ENCODE measurements at places on chromosomes 1 and 21. TPM values are rescaled to one million over a fixed set of nuclear protein-coding genes. Genes with fewer than 3 reads are reported as not detected.

DNA sequence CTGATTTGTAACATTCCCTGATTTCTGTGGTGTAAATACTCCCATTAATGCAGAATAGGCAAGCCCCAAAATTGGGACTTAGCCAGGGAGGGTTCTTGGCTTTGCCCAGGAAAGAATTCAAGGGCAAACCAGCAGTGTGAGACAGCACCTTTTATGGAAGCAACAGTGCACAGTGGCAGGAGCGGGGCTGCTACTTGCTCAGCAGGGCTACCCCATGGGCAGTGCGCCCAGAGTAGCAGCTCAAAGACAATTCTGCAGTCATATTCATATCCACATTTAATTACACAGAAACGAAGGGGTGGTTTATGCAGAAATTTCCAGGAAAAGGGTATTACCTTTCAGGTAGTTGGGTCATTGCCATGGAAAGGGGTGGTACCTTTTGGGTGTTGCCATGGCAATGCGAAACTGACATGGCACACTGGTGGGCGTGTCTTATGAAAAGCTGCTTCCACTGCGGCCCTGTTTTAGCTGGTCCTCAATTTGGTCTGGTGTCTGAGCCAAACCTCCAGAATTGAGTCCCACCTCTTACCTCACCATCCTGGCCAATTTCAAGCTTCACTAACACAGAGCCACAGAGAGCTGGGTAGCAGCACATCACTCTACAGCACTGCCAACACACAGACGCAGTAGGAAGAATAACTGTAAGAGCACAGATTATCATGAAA is 35.9 kb downstream of the FHAD1 start:
- no peaks in the 10 kb centered on the region for H3K4me1 ChIP-seq
- H3K4me3 ChIP-seq: no peak overlapping the region
- no peak for DNase-seq
- no peaks in the 10 kb centered on the region for H3K27me3 ChIP-seq
- no peak overlapping the region for H3K27ac ChIP-seq

DNA sequence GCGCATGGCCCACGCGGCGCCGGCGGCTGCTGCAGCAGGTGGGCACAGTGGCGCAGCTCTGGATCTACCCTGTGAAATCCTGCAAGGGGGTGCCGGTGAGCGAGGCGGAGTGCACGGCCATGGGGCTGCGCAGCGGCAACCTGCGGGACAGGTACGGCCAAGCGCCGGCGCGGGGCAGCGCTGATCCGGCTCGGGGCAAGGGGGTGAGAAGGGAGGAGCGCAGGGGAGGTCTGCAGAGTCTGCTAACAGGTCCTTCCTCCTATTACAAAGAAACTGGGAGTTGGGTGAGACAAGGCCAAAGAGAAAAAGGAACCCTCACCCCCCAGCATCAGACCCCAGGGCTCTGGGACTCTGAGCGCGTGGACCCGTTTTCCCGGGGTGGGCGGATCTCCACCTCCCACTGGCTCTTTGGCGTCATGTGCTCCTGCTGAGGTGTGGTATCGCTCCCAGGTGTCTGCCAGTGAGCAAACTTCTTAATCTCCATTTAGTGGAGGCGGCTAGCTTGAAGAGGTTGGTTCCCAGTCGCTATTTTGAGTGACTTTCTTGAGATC is 431 bp downstream of the MTARC1 start:
- H3K27me3 ChIP-seq: no peaks in the 10 kb centered on the region
- peak overlapping the region; percentile 80 for H3K27ac ChIP-seq
- H3K4me3 ChIP-seq: peak overlapping the region; percentile 66
- DNase-seq: peak; percentile 51
- H3K4me1 ChIP-seq: peaks cover 11% of the 10 kb centered on the region
- no peaks in the 10 kb centered on the region for H3K36me3 ChIP-seq

- H3K27ac ChIP-seq: no peak overlapping the region
- DNase-seq: no peak
- no peaks in the 10 kb centered on the region for H3K27me3 ChIP-seq
- no peaks in the 10 kb centered on the region for H3K4me1 ChIP-seq
Observed at GRCh38 chr1:198629610-198630009, 9.2 kb upstream of the PTPRC start.

DNA sequence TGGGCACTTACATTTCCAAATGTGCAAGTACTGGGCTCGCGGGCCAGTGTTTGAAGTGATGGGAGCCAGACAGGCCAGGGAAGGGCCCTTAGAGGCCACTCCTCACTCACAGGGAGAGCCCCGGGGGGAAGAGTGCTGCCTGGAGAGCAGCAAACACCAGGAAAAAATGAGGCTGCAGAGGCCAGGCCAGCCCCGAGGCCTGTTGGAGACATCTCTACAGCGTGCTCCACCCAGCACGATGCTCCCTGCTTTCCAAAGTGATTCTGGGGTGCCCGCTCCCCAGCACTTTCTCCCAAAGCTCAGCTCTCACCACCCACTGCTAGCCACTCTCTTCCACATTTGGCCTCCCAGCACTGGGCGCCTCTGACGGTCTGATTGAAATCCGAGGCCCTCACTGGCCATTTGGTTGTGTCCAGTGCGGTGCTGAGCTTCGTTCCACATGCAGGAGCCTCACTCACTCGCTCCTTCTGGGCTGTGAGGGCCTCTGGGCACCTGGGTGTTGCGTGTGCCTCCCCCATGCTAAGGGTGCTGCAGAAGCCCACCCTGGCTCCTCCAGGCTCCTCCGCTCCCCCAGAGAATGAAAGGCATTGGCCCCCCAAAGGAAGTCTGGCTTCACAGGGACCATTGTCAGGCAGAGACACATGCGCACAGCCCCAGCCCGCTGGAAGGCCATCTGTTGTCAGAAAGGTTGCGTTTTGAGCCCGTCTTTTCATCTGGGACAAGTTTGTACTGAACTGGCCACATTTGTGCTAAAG is 385.4 kb upstream of the VAMP3 start:
- H3K36me3 ChIP-seq: no peaks in the 10 kb centered on the region
- no peak overlapping the region for H3K4me3 ChIP-seq
- H3K27me3 ChIP-seq: no peaks in the 10 kb centered on the region

DNA sequence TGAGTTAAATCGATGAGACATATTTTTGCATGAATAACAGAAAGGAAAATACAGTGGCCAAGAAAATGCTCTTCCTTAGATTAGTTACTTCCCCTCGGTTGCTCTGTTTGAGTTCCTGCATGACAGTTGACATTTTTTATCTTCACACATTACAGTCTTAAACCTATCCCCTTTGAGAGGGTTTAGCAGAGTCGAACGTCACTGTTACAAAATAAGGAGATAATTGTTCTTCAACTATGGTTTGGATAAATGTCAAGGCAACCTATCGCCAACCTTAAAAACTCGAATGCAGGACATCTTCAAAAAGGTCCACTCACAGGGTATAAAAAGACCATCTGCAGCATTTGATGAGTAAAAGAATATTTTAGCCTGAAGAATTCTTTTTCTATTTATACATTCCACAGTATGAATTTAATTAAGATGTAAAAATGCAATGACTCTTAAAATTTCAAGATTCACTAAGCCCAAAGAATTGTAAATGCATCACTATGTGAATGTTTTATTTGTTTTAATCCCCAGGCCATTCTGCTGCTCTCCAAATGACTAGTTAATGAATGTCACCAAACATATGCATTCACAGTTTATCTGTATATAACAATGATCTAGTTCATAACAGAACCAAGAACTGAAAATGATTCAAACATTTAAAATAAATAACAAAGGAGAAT is 68.9 kb upstream of the COL11A1 start:
- DNase-seq: no peak
- H3K27ac ChIP-seq: no peak overlapping the region
- H3K36me3 ChIP-seq: no peaks in the 10 kb centered on the region
- no peaks in the 10 kb centered on the region for H3K27me3 ChIP-seq

DNA sequence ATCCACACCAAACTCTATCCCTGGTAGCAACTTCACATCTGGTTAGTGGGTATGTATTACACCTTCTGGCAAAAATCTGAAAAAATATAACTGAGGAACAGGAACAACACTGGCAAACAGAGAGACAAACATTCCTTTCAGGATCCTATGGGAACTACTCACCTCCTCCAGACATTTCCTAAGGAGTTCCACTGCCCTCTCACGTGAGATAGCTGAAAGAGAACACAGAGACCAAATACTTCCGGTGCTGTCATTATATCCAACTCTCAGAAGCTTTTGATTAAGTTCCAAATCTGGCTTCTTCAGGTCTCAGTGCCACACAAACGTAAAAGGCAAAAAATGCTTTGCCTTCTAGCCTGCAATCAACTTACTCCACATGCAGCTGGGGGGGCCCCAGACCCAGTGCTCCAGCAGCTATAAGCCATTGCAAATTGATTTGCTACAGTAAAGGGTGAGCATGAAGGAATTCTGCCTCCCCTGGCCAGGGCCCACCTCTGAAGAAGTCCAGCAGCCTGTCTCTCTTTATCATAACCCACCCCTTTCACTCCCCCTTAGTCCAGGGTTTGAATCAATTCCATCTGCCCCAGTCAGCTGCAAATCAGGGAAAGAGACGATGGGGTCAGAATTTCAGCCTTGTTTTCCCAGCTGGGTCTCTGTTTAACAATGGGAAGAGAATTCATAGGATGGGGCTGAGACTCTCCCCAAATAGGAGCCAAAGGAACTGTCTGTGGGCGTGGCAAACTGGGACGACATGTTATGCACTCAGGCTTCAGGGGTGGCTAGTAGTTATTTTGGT is 32.2 kb downstream of the TFAP2E start:
- DNase-seq: no peak
- H3K27me3 ChIP-seq: no peaks in the 10 kb centered on the region
- no peak overlapping the region for H3K4me3 ChIP-seq
- H3K4me1 ChIP-seq: no peaks in the 10 kb centered on the region
- H3K27ac ChIP-seq: no peak overlapping the region

DNA sequence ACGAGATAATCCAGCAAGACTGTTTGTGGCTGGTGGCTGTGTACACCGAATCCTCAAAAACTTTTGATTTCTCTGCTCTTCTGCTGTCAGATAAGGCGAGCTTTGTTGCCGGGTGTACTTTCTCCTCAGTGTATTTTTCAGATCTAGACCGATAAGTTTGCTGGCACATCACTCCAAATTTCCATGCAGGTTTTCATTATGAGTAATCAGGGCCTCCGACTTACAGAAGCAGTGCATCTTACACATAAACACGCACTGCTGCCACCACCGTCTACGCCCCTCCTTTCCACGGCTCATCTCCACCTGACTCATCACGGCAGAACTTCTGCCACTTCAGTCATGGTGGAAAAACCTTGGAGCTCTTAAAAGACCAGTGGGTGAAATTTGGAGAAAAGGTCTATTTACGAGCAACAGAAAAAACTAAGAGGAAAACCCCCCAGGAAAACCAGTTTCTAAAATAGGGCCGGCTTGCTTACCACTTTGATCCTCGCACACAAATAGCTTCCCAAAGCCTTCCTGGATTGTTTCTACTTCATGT is 7.7 kb downstream of the ZBTB21 start:
- no peak overlapping the region for H3K27ac ChIP-seq
- H3K4me3 ChIP-seq: no peak overlapping the region

The CR1 gene
- total RNA-seq: 0.07 TPM

The OR2L8 gene
- total RNA-seq: not detected

- H3K27me3 ChIP-seq: no peaks in the 10 kb centered on the region
- no peaks in the 10 kb centered on the region for H3K36me3 ChIP-seq
- DNase-seq: no peak
- H3K4me3 ChIP-seq: no peak overlapping the region
- no peaks in the 10 kb centered on the region for H3K4me1 ChIP-seq
Observed at GRCh38 chr1:76337542-76338219, 263.1 kb downstream of the ST6GALNAC3 start.

DNA sequence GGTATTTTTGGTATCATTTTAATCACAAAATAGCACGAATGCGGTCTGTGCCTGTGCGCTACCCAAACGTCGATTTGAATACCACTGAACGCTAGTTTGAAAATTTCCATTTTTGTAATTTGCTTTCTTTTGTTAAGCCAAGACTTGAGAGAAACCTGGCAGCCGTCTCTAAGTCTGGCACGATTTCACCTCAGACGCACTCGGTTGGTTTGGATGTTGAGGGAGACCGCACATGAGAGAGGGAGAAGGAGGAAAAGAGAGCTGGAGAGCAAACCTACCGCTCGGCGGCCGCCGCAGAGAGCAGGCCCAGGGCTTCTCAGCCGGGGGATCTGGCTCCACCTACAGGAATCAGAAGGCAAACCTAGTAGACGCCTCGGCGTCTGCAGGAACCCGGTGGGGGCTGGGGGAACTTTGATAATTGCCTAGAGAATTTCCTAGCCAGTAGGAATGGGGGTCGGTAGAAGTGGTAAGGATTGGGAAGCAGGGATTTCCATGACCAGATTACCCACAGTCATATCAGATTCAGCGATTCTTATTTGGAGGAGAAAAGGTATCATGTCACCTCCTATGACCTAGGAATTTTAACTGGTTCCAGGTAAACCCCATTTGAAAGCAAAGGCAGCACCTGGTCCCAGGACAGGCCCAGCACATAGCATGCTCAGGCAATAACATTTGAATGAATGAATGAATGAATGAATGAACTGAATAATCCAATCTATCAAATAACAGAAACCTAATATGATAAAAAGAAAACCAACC is 83.2 kb downstream of the TM2D1 start:
- no peak overlapping the region for H3K4me3 ChIP-seq
- no peaks in the 10 kb centered on the region for H3K36me3 ChIP-seq
- DNase-seq: peak; percentile 35
- H3K27ac ChIP-seq: no peak overlapping the region
- no peaks in the 10 kb centered on the region for H3K27me3 ChIP-seq

DNA sequence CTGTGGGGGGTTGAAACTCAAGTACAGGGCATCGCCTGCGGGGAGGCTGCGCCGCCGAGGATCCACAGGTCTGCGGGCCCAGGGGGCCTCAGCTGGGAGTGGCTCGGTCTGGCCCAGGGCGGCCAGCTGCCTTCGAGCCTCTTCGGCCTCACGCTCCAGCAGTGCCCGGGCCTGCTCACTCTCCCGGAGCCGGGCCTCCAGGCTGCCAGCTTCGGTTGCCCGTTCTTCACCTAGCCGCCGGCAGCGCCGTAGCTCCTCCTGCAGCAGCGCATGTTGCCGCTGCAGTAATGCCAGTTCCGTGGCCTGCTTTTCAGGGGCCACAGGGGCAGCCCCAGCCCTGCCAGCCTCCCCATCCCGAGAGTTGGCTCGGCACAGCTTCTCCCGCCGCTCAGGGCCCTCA is 9.4 kb downstream of the RXFP4 start:
- no peak overlapping the region for H3K27ac ChIP-seq
- H3K27me3 ChIP-seq: no peaks in the 10 kb centered on the region
- no peak for DNase-seq
- H3K36me3 ChIP-seq: peaks cover 41% of the 10 kb centered on the region
- peaks cover 5% of the 10 kb centered on the region for H3K4me1 ChIP-seq

- no peak for DNase-seq
- no peaks in the 10 kb centered on the region for H3K4me1 ChIP-seq
- no peak overlapping the region for H3K27ac ChIP-seq
- H3K27me3 ChIP-seq: no peaks in the 10 kb centered on the region
- H3K4me3 ChIP-seq: no peak overlapping the region
- H3K36me3 ChIP-seq: no peaks in the 10 kb centered on the region
Observed at GRCh38 chr21:18940791-18941190, 537.2 kb upstream of the TMPRSS15 start.

DNA sequence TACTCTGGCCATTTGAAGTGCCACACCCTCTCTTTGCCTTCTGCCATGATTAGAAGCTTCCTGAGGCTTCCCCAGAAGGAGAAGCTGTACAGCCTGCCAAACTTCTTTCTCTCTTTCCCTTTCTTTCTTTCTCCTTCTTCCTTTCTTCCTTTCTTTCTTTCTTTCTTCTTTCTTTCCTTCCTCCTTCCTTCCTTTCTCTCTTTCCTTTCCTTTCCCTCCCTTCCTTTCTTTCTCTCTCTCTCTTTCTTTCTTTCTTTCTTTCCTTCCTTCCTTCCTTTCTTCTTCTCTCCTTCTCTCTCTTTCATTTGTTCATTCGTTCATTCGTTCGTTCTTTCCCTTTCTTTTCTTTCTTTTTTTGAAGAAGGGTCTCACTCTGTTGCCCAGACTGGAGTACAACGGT is 931.0 kb downstream of the TTLL7 start:
- H3K4me1 ChIP-seq: no peaks in the 10 kb centered on the region
- no peaks in the 10 kb centered on the region for H3K27me3 ChIP-seq
- no peaks in the 10 kb centered on the region for H3K36me3 ChIP-seq
- no peak overlapping the region for H3K4me3 ChIP-seq
- H3K27ac ChIP-seq: no peak overlapping the region

The SLAMF7 gene
- 0.34 TPM for total RNA-seq
